Left hindlimb (tissue), 1 donor: ENCODE measurements at places on chromosomes 7 and 10.

DNA sequence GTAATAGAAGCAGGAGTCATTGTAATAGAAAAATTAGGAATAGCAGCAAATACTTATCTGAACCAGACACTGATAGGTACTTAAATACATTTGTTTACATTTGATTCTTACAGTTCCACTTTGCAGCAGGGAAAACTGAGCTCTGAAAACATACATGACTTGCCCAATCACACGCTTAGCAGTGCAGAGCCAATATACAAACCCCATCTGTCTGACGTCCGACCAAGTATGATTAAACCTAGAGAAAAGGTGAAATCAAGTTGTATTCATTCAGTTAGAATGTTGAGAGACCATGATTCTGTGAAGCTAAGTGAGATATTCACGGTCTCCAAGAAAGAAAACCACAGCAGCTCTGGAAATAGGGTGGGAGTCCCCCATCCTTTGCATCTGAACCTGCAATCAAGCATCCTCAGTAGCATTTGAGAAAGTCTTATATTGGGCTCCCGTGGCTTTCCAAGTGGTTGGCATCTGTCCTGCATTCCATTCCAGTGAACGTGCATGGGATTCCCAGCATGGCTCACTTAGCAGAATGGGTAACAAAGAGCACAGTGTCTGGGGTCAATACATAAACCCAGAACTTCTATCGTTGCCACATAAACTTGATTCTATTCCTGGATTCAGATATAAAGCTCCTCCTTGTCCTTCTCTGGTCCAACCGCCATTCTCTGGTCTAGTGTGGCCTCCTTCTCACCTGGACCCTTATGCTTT, 148.7 kb upstream of the RSU1 start:
- DNase-seq: peak; percentile 82

- DNase-seq: no peak
Measured at GRCh38 chr10:123759501-123760031, 93.4 kb downstream of the GPR26 start.

DNA sequence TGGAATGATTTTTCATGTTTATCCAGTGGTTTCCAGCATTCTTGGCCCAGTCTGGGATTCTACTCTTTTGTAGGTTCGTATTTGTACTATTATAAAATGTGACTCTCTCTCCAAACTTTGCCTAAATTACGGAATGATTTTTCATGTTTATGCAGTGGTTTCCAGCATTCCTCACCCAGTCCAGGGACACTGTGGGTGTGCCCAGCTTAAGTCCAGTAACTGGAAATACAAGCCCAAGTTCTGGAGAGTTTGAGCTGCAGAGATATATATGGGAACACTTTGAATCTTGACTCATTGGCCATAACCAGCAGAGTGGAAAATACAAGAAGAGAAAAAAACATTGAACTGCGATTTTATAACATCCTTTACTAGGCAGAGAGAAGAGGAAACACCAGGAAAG, 5.9 kb upstream of the MAGI2 start:
- DNase-seq: no peak

GRCh38 chr10:25336330-25336729, 161.5 kb downstream of the GPR158 start:
- DNase-seq: no peak

DNA sequence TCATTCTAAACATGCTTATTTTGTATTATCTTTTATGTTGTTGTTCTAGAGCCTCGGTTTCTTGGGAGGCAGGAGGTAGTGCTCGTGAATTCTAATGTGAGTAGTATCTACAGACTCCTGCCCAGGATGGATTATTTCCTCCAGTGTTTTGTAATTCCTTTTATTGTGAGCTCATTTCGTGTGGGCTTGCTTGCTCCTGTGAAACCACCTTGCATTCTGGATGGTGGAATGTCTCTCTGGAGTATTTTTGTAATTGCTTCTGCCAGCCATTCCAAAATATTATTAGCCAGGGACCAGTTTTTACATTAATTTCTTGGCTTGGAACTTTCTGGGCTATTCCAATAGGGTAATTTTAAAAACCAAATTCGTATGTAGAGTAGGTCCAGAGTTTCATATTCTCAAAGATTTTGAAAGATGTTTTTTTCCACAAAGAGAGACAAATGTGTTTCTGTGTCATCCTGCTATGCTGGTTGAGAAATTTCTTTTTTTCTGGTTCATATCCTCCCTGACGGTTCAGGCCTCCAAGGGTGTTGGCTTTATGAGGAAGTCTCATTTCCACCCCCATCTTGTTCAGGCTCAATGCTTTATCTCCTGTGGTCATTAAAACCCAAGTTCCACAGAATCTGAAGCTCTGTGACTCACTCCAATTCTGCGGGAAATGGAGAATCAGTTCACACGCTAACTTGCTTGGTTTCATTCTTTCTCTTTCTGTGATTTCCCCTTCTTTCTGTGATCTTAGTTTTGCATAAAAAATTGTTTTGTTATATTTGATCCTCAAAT, 41.7 kb upstream of the CALD1 start:
- no peak for DNase-seq

GRCh38 chr7:130959743-130960207, 225.8 kb upstream of the KLF14 start:
- DNase-seq: no peak
